ENCODE measurements at places on chromosomes 2 and 18.

GRCh38 chr2:213679894-213680293 is 395.6 kb downstream of the SPAG16 start:
- no peak for DNase-seq

- DNase-seq: no peak
Observed at GRCh38 chr2:102296449-102296848, 14.9 kb upstream of the IL1RL1 start.

DNA sequence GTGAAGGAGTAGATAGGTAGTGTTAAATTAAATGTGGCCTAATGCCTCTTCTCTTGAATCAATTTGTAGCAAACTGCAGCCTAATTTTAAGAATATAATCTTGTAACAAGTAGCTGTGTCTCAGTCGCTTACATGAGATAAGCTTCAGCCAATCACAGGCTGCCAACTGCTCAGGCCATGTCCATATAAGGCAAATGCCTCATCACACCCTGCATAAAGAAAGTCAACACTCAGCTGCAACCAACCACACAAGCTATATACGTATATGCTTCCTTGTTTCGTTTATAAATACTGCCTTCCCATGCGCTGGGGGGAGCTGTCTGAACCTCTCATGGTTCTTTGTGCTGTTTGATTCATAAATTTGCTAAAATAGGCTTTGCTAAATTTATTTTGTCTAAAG is 476.3 kb downstream of the TRIB2 start:
- DNase-seq: no peak

GRCh38 chr2:185689906-185690539 is 48.6 kb upstream of the FSIP2 start:
- no peak for DNase-seq

- no peak for DNase-seq
Observed at GRCh38 chr2:126668254-126668653, 12.3 kb downstream of the GYPC start.

- DNase-seq: no peak
Observed at GRCh38 chr18:23878336-23878900, 136.1 kb upstream of the TTC39C start.

- DNase-seq: no peak
Observed at GRCh38 chr2:176521878-176522670, 252.8 kb downstream of the MTX2 start.

DNA sequence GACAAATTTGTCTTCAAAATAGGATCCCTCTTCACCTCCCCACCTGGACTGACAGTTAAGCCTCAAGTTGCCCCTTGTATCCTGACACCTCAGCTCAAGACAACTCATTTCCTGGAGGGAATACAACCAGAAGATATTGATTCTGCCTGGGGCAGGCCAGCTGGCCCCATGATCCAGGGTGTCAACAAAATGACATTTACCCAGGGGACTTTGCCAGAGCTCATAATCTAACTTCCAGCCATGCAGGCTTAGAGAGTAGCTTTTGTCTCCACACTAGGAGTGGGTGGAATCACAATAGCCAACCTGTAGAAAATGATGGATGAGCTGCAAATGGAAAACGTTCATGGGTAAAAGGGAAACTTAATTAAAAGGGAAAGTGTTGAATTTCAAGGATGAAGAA is 220.1 kb upstream of the DPP10 start:
- no peak for DNase-seq
